Retinal pigment epithelial cell (primary cell): ENCODE measurements at places on chromosomes 12 and 14.

DNA sequence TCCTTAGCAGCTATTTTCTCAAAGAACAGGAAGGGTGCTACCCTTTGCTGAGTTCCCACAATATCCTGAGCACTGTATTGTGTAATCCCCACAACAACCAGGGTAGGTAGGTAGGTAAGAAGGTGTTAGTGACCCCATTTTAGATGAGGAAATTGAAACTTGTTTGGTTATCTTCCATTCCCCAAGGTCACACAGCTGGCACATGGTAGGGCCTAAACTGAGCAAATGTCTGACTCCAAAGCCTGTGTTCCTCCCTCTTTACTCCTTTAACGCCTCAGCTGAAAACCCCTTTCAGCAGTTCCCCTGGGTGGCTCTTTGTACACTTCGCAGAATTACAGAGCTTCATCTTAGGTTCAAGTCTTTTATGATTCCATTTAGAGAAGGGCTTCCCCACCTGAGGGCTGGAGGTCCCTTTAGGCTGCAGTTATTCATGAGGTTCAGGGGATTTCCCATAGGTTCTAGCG, 26.5 kb upstream of the RIC8B start:
- no peak for DNase-seq

GRCh38 chr12:33752854-33753253, 269.4 kb upstream of the ALG10 start:
- DNase-seq, result no peak

GRCh38 chr14:51676549-51676948, 24.8 kb downstream of the FRMD6 start:
- DNase-seq, result no peak

DNA sequence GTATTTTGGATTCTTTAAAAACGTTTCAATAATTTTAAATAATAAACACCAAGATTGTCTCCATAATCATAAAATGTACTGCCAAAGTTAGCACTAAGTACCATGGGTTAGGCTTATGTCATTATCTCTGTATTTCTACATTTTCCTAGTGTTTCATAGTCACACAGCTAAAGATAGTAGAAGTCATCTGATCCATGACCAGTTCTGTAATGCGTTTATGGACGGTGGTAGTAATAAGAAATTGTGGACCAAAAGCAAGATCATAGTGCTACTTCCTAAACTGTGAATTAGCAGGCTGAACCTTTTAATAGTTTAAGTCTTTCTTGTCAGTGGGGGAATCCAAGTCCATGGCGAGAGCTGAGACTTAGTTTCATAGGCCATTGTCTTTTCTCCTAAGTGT, 142.1 kb downstream of the AKAP6 start:
- DNase-seq, result no peak

- DNase-seq, result no peak
These were observed 157.5 kb downstream of the PIWIL1 start for GRCh38 chr12:130495156-130495555.

GRCh38 chr14:35949920-35950513, 123.9 kb downstream of the BRMS1L start:
- DNase-seq, result peak; percentile 44

DNA sequence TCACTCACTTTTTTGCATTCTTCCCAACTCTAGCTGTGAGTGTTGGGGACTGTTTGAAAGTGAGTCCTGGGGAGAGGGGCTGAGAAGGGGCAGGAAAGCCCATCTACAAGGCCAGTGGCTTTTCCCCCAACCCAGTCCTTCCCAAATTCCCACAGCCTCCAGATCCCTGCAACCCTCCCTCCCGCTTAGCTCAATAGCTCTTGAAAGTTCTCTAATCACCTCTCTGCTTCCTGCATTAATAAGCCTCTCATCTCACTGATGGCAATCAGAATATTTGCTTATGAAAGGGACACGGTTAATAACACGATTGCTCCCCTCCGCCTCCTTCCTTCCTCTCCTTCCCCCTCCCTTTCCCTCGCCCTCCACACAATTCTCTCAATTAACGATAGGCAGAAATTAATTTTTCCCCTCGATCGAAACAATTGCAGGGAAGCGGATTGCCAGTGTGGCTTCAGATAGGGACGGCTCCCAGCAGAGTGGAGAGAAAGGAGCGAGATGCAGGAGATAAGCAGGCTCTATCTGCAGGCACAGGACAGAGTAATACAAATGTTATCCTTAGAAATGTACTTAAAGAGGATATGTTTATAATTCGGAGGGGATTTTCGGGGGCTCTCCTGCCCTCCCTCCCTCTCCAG, 15.1 kb upstream of the GPATCH2L start:
- DNase-seq, result no peak

GRCh38 chr12:83216230-83216629, 529.5 kb downstream of the TMTC2 start:
- no peak for DNase-seq

- no peak for DNase-seq
These were observed 26.8 kb upstream of the CKAP4 start for GRCh38 chr12:106274575-106275121.

DNA sequence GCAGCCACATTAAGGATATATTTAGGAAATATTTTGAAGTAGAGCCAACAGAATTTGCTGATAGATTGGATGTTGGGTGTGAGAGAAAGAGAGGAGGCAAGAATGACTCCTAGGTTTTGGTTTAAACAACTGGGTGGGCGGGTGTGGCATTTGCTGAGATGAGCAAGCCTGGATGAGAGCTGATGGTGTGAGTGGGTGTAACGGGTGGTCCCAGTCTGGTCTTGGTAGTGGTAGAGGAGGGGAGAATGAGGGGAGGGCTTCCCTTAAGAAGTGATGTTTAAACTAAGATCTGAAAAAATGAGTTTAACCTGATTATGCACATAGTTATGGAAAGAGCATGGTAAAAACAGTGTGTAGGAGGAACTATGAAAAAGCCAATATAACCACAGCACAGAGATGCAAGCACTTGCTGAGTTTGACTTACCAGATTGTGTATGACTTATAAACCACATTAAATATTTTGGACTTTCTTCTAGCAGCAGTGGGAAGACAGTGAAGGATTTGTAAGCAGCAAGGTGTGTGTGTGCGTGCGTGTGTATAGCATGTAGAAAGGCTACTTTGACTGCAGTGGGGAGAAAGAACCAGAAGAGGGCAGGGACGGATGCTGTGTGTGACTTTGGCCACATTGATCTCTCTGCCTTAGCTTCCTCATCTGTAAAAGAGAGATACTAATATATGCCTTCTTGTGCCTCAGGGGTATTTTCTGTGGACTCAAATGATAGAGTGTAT, 139.7 kb downstream of the PRIMA1 start:
- no peak for DNase-seq

- DNase-seq, result peak; percentile 75
These were observed 47.0 kb upstream of the LGR5 start for GRCh38 chr12:71392521-71393145.

GRCh38 chr12:13849456-13849855, 131.9 kb downstream of the GRIN2B start:
- DNase-seq, result no peak

DNA sequence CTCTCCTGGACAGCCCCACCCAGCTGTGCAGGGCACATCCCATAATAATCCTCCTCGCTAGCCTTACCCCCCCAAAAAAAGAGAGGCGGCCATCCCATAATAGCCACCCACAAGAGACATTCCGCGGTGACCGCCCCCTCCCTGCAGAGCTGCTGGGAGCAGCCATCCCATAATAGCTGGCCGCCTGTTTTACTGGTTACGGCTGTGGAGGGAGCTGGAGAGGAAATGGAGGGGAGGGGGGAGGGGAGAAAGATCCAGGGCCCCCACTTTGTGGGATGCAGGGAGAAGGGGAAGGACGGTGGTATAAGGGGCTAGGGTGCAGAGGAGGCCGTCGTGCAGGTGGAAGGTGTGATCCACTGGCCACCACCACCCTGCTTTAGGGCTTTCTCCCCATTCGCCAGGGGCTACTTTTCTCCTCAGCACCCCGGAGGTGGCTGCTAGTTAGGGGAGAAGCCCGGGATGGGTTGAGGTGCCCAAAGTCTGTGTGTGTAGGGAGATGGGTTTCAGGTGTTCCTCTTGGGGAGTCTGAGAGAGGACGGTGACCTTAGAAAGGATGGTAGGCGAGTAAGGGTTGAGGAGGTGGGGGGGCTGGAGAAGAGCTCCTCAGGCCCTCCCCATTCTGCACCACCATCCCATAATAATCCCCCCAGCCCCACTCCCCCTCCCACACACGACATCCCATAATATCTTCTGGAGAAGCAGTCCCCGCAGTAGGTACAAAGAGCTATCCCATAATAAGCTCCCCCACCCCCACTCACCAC, 6.0 kb upstream of the CHD4 start:
- DNase-seq, result no peak

DNA sequence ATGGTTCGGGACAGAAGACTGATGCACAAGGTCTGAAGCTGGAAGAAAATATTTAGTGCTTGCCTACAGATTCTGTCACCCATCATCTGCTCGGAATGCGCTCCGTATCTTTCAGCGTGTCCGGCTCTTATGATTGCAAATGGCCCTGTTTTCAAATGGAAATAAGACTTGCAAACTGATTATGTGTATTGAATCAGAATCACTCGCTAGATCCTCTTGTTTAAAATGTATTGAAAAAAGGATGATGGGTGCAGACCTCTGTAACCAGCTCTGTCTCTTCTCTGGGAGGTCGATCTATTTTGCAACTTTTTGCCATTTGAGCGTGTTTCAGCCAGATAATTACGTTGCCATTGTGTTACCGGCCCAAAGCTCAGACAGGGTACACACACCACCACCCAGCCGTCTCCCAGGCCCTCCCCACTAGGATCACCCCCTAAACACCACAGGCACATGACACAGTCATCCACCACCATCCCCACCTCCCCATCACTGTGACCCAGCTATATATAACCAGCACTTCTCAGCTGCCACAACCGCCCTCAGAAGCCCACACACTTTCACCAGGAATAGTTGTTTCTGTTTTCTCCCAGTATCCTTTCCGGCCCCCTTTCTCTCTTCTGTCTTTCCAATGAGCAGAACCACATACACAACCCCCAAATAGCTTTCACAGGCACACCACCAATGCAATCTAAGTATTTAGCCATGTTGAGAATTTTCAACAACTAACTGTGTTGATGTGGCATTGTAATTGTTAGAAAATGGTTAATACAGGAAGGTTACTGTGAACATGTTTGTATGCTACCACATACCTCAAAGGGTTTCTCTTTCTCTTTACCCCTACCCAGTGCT, 10.7 kb downstream of the NKX2-1 start:
- DNase-seq, result no peak

DNA sequence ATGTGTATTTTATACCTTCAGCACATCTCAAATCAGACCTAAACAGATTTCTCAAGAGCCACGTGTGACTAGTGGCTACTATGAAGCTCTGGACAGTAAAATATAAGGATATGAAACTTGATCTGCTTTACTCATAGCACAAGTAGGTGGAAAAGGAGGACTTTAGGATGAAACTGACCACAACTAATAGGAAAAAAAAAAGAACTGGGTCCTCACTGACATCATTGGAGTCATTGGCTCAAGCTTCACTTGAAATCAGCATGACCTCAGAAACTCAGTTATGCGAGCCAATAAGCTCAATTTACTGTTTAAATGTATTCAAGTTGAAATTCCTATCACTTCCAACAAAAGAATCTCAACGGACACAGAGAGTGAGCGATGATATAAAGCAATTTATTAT, 34.1 kb upstream of the CIT start:
- no peak for DNase-seq

DNA sequence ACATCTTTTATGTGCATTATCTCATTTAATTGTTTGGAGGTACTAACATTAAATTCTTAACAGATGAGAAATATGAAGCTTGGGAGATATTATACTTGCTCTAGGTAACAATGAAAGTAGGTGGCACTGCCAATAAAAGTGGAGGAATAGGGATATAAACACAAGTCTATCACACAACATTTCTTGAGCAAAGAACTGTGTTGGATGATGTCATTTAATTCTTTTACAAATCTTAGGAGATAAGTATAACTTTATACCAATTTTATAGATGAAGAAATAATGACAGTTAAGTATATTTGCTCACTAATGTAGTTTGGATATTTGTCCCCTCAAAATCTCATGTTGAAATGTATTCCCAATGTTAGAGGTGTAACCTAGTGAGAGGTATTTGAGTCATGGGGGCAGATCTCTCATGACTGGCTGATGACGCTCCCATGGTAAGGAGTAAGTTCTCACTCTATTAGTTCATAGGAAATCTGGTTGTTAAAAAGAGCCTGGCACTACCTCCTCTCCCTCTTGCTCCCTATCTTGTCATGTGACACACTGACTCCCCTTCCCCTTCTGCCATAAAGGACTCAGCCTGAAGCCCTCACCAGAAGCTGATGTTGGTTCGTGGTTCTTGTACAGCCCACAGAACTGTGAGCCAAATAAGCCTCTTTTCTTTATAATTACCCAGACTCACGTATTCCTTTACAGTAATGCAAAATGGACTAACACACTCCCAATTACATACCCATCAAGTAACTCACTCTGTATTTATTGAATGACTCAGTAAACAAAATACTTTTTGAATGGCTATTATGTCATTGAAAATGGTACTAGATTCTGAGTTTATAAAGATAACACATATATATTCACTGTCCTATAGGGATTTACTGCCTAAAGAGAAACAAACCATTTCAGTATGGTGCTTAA, 146.8 kb upstream of the KITLG start:
- DNase-seq, result no peak

DNA sequence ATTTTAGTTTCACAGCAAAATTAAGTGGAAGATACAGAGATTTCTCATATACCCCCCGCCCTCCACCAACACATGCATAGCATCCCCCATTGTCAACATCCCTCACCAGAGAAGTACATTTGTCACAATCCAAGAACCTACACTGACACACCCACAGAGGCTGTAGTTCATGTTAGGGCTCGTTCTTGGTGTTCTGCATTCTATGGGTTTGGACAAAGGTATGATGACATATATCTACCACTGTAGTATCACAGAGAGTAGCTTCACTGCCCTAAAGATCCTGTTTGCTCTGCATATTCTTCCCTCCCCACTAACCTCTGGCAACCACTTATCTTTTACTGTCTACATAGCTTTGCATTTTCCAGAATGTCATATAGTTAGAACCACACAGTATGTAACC, 444.6 kb upstream of the DCN start:
- DNase-seq, result no peak

DNA sequence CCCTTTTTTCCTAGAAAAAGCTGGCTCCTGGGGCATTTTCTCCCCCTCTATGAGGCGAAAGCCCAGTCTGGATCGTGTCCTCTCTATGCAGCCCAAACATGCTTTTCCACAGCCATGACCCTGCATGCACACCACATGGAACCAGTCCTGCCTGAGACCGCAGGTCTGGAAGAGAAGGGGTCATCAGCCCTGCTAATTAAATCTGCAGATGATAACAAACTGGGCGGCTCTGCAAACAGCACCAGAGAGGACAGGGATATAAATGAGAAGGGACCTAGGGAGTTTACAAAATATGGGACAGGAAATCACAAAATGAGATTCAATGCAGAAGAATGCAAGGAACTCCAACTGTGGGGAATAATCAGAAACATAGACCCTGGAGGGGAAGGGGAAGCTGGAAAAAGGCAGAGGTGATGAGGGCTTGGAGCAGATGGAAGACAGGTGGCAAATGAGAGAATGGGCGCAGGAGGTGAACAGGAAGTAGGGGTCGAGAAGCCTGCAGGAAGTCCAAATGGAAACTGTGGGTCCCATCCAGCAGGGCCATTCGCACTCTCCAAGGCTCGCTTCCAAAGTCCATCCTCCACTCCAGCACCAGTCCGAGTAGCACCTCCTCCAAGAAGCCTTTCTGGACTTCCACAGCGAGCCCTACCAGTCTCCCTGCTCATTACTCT, 76.3 kb downstream of the ANO2 start:
- no peak for DNase-seq

- no peak for DNase-seq
These were observed 256.8 kb downstream of the C12orf50 start for GRCh38 chr12:87772401-87772800.

- DNase-seq, result no peak
These were observed 945 bp downstream of the HCAR1 start for GRCh38 chr12:122729583-122730214.

- DNase-seq, result no peak
These were observed 19.1 kb downstream of the RPAP3 start for GRCh38 chr12:47686645-47687240.
